ENCODE measurements at places on chromosomes 1 and 21. TPM values are rescaled to one million over a fixed set of nuclear protein-coding genes. Genes with fewer than 3 reads are reported as not detected.

ACTN2 gene
- 4.1 TPM for total RNA-seq

OR2T35 gene
- total RNA-seq: not detected

PEF1 gene
- total RNA-seq: 35.2 TPM

FCRLB gene
- 0.15 TPM for total RNA-seq

AIM2 gene
- 2.1 TPM for total RNA-seq

SPATA6 gene
- 11.0 TPM for total RNA-seq
